ENCODE measurements at places on chromosomes 13 and 19. TPM values are rescaled to one million over a fixed set of nuclear protein-coding genes. Genes with fewer than 3 reads are reported as not detected.

PRRG2 gene
- polyA plus RNA-seq: 1.0 TPM

CGB2 gene
- not detected for polyA plus RNA-seq

CPB2 gene
- not detected for polyA plus RNA-seq

DIAPH3 gene
- 10.8 TPM for polyA plus RNA-seq

MISP3 gene
- 2.1 TPM for polyA plus RNA-seq

RFX1 gene
- polyA plus RNA-seq: 5.4 TPM

SLC35E1 gene
- polyA plus RNA-seq: 16.7 TPM

CGB1 gene
- not detected for polyA plus RNA-seq

THSD8 gene
- polyA plus RNA-seq: not detected

ATXN8OS gene
- polyA plus RNA-seq: not detected

WDR62 gene
- 34.1 TPM for polyA plus RNA-seq

TMEM38A gene
- polyA plus RNA-seq: 1.1 TPM

CFAP97D2 gene
- polyA plus RNA-seq: not detected

DNA sequence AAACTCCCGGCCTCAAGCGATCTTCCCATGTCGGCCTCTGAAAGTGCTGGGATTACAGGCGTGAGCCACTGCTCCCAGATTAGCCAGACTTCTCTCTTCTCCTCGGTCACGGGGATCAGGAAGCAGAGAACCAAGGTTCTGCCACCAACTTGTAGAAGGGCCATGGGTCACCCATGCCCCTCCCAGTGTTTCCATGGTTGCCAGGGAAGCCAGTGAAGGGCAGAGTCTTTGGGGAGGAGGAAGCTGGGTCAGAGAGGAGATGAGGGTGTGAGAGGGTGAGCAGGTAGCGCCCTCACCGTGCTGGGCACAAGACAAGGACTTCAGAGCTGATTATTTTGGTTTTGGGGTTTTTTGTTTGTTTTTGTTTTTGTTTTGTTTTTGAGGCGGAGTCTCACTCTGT is 77.1 kb downstream of the GNG7 start:
- DNase-seq: no peak

- peak; percentile 62 for DNase-seq
Measured at GRCh38 chr13:113837560-113838355, 26.1 kb downstream of the GAS6 start.

DNA sequence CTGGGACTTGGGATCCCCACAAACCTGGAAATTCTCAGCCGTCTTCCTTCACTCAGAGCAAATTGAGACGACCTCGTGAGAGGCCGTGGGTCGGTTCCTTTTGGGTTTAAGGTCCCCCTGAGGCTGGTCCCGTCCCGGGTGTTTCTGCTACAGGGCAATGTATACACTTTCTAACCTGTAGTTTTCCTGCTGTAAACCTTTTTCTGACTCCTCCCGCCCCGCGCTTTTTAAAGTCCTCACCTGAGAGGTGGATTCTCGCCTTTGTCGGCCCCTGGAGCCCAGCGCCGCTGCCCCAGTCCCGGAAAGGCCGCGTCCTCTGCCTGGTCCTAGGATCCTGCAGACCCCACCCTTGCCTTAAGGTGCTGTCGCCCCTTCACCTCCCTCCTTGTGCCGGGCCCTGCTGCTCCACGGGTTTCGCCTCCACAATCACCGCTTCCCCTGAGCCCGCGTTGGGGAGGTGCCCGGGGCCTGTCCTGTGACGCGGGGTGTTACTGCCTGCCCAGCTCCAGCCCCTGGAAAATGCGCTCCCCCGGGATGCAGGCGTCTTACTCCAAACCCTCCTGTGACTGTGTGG is 391 bp downstream of the ZNF761 start:
- DNase-seq: peak; percentile 18

GRCh38 chr13:32907211-32907610 is 109.0 kb upstream of the KL start:
- no peak for DNase-seq

- DNase-seq: no peak
Measured at GRCh38 chr13:27139565-27139964, 32.0 kb downstream of the USP12 start.

- no peak for DNase-seq
Measured at GRCh38 chr13:64347664-64348063, 2882.5 kb downstream of the PCDH9 start.

DNA sequence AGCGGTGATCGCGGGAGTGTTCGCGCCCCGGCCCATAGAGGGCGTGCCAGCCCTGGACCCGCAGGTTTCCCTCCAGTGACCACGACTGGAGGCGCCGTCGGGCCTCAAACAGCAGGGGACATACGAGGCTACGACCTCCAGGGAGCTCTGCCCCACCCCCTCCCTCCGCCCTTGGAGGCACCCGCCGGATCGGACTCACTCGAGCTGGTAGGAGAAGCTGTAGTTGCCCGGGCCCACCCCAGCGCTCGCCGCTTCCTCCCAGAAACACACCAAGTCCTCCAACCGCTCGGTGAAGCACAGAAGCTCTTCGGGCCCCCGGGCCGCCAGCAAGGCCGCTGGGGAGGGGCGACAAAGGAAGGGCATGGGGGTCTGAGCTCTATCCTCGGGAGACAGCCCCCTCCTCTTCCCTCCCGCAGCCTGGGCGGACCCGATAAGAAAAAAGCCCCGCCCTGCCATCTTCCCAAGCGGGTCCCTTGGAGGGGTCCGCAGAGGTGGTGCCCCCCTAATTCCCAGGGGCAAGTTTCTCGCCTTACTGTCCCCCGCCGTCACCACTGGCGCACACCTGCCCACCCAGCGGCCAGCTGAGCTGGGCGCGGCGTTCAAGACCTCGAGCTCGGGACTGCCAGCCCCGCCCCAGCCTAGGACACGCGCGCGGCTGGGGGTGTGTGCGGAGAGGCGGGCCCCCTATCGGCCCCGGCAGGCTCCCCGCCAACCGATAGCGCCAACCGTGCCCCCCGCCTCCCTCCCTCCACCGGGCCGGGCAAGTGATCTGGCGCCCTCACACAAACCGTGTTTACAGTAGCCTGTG is 1.0 kb downstream of the EPOR start:
- peak; percentile 79 for DNase-seq

DNA sequence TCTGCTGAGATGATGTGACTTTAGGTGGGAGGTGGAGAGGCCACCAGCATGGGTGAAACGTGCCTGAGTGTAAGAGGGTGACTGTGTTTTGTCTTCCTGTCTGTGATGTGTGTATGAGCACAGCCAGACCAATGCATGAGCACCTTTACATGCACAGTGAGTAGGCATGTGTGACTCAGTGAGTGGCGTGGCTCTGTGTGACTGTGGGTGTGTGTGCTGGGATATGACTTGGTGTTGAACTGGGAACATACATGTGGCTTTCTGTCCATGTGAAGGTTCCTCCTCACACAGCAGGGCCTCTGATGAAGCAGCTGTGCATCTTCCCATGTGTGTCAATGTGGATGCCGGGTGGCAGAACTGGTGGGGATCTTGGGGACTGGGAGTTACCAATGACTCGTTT is 19.9 kb upstream of the LGALS13 start:
- DNase-seq: no peak

GRCh38 chr13:110445183-110445582 is 116.3 kb downstream of the RAB20 start:
- DNase-seq: no peak

- DNase-seq: no peak
Measured at GRCh38 chr13:34420702-34421346, 521.2 kb upstream of the NBEA start.

GRCh38 chr13:29857085-29857484 is 6.7 kb upstream of the UBL3 start:
- no peak for DNase-seq

DNA sequence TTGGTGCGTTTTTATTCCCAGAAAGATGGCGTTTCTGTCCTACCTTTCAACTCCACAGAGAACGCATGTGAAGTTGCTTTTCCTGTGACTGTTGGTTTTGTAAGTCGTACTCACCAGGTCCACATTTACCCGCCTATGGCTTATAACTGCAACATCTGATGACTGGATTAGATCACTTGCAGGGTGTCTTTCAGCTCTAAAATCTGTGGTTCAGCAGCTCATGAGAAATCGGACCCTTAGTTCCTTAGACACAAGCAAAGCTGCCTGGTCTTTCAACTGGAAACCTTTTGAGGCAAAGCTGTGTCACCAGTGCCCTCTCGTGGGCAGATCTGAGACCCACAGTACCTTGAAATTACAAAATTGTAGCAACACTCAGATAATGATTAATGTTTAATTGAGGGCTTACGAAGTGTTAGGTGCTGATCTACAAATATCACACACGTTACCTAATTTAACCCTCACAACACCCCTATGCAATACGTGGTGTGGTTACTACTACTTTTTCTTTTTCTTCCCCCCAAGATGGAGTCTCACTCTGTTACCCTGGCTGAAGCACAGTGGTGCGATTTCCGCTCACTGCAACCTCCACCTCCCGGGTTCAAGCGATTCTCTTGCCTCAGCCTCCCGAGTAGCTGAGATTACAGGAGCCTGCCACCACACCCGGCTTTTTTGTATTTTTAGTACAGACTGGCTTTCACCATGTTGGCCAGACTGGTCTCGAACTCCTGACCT is 65.4 kb downstream of the RUBCNL start:
- DNase-seq: peak; percentile 38

- DNase-seq: no peak
Measured at GRCh38 chr13:44680746-44681355, 104.7 kb upstream of the TSC22D1 start.

- DNase-seq: no peak
Measured at GRCh38 chr13:35471706-35472322, 4.7 kb downstream of the MAB21L1 start.

Data from A549 (cell line).